Activated CD8-positive, alpha-beta T cell treated with anti-CD3 and anti-CD28 coated beads, Interleukin-2, amount 10 ng/mL, durations not matched to agents 7 days and 5 days (primary cell): ENCODE measurements at places on chromosomes 4 and X.

DNA sequence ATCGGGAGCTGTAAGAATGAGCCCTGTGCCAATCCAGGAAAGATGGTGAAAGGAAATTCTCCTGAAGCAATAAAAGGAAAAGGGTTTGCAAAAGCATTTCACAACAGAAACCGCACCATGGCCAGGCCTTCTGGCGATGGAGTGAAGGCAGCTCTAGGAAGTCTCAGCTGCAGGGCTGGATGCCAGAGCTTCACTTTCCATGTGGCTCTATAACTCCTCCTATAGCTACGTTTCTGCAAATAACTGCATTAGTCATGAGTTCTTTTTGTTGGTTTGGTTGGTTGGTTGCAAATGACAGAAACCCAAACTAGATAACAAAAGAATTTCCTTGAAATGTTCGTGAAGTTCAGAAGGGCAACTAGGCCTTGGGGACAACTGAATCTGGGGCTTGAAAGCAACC, 84.6 kb downstream of the RELL1 start:
- DNase-seq: no peak

- no peak for DNase-seq
Measured at GRCh38 chrX:2261831-2262667, 238.7 kb downstream of the DHRSX start.

- no peak for DNase-seq
Measured at GRCh38 chrX:151902813-151903591, 9.7 kb upstream of the MAGEA4 start.

DNA sequence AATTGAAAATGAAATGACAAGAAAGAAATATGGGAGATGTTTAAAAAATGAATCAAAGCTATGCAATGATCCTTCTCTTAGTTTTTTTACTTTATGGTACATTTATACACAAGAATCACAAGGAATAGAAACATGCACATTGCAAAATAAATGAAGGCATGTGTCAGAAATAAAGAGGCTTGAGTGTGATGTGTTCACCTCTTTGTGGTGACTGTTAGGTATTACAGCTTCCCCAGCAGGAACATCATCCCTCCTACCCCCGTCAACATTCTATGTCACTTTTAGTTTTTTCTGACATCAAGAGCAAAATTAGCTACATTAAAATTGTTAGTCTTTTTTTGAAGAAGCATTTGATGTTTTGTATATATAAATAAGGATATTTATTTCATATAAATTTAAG, 214.8 kb downstream of the SLC4A4 start:
- no peak for DNase-seq

DNA sequence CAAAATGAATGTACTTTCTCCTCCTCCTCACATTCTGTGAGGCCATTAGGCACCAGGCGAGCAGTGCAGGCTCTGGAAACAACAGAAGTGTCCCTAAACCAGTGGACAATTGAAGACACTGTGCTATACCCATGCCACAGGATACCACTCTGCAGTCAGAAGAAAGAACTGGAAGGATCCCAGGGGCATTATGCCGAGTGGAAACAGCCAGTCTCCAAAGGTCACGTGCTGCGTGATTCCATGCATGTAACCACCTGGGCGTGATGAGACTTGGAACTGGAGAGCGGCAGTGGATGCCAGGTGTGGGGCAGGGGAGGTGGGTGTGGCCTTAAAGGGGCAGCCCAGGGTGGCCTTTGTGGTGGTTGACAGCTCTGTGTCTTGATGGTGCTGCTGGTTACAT, 139.4 kb downstream of the EVC2 start:
- DNase-seq: no peak

- DNase-seq: no peak
Measured at GRCh38 chr4:153933915-153934687, 145.2 kb upstream of the SFRP2 start.

DNA sequence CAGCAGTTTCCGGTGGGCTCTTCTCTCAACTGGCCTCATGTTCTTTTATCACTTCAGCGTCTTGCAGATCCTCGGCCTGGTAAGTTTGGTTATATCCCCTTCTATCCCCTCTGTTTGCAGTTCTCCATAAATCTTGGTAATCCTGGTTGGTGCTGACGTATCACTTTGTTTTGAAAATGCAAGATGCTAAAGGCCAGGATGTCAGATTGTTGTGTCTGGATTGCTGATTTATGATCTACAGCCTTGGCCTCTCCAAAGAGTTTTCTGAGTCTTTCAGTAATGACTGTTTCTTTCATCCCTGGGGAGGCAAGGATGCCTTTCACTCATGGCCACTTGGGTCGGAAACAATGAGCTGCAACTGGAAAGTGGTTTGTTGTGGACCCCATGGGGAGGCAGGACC, 146.4 kb downstream of the AMMECR1 start:
- no peak for DNase-seq

- peak; percentile 25 for DNase-seq
Measured at GRCh38 chrX:120456973-120457372, 12.1 kb downstream of the LAMP2 start.

GRCh38 chrX:68938244-68939004, 109.6 kb downstream of the EFNB1 start:
- DNase-seq: no peak

DNA sequence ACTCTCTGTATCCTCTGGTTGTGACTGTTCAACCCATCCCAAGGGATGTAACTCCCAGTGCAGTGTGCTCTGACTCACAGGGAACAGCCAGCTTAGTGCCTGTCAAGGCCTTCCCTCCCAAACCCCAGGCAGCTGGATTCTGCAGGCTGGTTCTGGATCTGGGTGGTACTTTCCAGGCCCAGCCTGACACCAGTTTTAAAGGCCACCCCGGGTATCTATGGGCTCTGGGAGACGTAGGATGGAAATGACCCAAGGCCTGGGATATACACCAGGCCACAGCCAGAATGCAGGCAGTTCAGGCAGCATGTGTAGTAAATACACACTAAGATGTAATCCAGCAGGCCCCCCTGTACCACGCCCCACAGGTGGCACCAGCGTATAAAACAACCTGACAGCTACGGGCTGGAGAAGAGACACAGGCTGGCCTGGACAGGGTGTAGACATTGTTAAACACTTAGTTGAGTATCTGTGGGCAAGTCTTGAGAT, 64.2 kb downstream of the SPINK2 start:
- no peak for DNase-seq

DNA sequence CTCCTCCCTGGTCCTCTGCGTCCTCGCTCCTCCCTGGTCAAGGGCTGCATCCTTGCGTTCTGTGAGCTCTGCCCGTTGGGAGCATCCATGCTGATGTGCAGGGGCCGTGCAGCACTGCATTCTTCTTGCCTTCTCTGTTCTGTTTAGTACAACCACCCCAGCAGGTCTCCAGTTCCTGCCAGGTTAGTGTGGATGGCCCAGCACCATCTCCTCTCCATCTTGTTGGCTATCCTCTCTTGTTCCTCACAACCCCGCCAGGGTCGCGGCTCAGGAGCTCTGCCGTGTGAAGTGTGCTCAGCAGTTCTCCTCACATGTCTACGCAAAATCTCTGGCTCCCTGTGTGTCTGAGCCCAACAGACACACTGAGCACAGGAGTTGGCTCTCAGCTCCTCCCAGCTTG, 10.4 kb upstream of the MAEA start:
- no peak for DNase-seq

DNA sequence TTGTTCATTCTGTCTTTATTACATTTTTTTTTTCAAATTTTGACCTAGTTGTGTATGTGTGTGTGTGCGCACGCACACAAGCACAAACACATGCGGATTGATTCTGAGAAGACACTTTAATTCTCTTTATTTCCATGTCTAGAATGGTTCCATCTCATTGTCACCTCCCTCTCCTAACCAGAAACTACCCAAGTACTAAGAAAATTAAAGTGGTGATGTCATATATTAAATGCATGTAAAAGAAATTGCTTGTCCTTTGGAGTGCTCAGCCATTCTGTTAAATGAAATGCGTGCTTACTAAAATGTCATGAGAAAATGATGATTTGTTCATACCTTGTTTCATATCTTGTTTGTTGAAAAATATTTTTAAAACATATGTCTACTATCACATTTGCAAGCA, 1297.0 kb upstream of the TENM3 start:
- DNase-seq: no peak

DNA sequence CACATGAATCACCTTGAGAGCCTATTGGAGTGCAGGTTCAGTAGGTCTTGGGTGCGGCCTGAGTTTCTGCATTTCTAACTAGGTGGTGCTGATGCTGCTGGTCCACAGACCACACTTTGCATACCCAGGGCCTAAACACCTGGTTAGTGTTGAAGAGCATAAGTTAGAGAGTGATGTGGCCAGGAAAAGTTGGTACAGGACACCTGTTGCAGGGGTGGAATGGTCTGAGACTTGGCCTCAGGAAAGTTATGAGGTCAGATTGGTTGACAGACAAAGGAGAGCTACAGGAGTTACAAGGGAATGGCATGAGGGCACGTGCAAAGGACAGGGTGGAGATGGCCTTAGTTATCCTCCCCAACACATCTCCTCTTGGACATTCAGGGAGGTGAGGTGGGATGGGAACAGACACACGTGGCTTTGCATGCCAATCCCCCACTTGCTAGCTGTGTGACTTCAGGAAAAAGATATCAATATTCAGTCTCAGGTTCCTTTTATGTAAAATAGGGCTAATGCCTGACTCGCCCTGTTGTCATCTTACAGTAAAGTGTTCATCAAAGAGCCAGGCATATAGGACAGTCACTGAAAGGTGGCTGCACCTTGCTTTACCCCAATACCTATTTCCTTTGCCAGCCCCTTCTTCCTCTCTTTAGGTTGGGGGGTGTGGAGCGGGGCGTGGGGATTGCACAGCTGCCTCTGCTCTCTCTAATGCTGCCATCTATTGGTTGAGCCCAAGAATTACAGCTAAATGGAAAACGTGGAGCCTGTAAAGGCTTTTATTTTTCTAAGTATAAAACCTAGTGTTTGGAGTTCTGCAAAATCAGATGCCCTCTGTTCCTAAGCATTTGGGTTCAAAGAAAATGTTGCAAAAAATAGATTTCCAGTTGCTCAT, 47.5 kb downstream of the ATG4A start:
- DNase-seq: no peak

DNA sequence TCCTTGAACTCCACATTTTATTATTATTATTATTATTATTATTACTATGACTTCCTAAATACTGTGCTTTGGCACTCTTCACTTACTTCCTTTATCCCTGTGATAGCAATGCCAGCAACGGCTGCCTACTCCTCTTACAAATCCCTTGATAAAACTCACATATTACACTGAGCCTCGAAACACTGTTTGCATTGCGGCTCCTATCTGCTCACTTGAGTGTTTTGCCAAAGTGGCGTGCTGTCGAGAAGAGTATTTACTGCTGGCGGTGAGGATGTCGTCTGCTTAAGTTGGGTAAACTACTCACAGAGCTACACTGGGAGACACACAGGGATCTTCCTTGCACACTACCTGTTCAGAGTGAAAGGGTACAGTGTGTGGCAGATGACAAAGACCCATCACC, 143.4 kb upstream of the VCX3A start:
- DNase-seq: no peak

DNA sequence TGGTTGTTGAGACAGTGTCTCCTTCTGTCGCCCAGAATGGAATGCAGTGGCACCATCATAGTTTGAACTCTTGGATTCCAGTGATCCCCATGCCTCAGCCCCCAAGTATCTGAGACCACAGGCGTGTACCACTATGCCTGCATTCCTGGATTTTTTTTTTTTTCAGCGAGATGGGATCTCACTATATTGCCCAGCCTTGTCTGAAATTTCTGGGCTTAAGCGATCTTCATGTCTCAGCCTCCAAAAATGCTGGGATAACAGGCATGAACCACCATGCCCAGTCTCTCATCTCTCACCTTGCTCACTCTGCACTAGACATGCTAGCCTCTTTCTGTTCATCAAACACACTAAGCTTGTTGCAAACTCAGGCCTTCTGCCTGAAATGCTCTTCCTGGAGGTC, 104.1 kb downstream of the UBE2K start:
- no peak for DNase-seq

GRCh38 chr4:5052204-5052702, 973 bp downstream of the STK32B start:
- no peak for DNase-seq

GRCh38 chrX:150503898-150504219, 64.6 kb upstream of the MTM1 start:
- no peak for DNase-seq

DNA sequence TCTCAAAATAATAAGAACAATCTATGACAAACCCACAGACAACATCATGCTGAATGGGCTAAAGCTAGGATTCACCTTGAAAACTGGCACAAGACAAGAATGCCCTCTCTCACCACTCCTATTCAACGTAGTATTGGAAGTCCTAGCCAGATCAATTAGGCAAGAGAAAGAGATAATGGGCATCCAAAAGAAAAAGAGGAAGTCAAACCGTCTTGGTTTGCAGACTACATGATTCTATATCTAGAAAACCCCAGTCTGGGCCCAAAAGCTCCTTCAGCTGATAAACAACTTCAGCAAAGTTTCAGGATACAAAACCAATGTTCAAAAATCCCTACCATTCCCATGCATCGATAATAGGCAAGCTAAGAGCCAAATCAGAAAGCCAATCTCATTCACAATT, 59.0 kb downstream of the CHM start:
- no peak for DNase-seq
